ENCODE measurements at places on chromosomes 6 and 20.

DNA sequence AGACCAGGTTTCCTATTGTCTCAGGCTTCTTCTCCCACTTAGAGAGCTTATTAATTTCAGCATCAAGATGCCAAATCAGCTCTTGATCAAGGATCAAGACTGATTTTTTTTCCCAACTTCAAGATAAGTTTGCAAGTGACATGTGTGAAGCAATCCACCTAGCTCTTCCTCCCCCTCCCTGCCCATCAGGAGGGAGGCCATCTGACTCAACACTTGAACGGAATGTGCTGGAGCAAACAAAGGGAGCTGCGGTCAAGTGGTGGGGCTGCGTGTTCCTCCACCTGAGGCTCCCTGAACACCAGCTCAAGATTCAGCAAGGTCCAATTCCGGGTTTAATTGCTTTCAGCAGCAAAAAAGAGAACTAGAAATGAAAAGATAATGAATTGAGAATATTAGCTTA is 38.7 kb downstream of the TTI1 start:
- DNase-seq, result no peak

DNA sequence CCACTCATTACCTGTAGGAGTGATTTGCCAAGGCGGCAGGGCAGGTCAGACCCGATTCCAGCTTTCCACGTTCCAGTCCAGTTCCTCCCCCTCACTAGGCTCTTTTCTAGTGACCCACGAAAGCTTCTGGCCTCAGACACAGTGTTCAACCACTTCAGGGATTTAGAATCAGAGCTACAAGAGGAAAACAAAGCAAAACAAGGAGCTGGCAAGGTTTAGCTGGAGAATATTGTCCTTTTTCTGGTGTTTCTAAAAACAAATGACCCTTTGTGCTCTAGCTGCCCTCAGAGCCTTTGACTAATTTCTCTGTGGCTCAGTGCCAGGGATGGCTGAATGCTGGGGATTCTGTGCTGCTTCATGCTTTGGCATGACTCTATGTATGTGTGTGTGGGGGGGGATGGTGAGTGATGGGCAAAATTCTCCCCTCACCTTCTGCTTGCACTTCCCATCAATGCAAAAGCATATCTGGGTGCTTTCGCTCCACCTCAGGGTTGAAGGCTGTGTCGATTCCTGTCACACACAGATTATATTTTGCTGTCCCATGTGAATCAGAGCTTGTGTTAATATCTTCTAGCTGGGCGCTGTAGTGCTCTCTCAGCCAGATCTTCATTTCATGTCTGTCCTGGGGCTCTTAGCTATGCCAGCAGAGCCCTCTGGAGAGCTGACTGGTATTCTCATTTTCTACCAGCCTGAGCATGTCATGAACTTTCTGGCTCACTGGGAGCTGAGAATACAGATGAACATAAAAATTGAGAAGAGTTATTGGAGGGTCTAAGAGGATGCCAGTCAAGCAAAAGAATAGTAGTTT is 19.3 kb upstream of the NEDD9 start:
- no peak for DNase-seq

DNA sequence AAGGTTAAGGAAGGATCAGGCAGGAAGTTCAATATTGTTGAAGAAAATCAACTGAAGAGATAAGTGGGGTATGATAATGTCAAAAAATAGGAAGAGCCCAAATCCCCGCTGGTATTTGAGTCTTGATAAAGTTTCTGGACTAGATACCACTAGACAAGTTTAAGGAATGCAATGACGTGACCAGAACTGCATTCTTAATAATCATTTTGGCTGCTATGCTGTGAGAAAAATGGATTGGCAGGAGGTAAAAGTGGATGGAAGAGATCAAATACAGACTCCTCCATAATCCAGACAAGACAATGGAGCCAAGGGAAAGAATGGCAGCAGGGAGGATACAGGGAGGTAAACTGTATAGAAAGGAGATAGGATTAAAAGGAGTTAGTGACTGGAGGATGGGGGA is 128.2 kb downstream of the COL12A1 start:
- DNase-seq, result no peak

DNA sequence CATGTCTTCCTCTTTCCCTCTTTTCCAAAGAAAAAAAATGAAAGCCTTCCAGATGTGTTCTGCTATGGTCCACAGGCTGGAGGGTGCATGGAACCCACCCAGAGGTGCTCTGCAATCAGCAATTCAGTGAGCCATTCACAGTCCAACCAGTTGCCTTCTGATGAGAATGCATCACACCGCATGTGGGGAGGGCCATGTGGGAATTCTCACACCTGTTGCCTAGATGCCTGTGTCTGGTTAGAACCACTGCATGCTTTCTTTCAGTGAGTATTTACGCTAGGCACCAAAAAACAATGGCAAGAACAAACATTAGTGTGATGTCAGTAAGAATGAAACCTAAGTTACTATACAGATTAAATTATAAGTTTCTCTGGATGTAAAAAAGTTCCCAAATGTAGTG is 311.6 kb upstream of the CDYL start:
- no peak for DNase-seq

GRCh38 chr20:21125072-21125848 is 622 bp upstream of the KIZ start:
- no peak for DNase-seq

GRCh38 chr20:62304331-62305148 is 1.7 kb downstream of the ADRM1 start:
- no peak for DNase-seq

- DNase-seq, result no peak
Measured at GRCh38 chr20:36653456-36653855, 7.5 kb upstream of the SLA2 start.

- peak; percentile 47 for DNase-seq
Measured at GRCh38 chr20:2387180-2387577, 6.5 kb downstream of the TGM6 start.

GRCh38 chr6:166411271-166411670 is 28.5 kb upstream of the MPC1 start:
- DNase-seq, result no peak

DNA sequence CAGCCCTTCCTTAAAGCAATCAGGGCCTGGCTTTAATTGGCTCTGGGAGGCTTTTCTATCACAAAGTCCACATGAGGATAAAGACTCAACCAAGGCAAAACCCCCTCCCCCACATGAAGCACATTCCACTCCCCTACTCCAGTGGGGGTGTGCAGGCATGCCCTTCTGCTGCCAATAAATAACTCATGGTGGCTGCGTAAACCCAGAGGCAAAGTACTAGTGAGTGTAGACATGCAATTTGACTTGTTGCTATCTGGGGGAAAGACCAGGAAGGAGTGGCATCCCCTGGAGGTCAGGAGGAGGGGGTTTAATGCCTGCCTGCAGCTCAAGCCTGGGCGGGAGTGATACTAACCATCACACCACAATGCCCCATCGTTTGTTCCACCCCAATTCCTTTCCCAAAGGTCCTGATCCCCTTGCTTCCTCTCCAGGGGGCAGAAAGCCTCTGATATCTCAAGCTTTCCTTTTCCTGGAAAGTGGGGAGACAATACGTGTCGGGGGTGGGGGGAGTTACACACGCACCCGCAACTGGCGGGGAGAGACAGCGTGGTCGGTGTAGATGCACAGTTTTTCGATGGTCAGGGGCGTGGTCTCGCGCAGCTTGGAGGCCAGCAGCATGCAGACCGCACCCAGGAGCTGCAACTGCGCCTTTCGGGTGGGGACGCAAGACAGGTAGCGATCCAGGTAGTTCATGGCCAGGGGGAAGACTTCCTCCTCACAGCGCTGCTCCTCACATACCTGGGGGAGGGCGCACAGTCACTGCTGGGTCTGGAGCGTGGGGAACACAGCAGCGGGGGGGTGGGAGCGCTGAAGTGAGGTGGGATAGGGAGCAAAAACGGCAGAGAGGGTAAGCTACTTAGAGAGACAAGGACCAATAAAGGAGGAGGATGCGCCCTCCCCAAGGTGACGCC is 1.5 kb downstream of the CCND3 start:
- no peak for DNase-seq

DNA sequence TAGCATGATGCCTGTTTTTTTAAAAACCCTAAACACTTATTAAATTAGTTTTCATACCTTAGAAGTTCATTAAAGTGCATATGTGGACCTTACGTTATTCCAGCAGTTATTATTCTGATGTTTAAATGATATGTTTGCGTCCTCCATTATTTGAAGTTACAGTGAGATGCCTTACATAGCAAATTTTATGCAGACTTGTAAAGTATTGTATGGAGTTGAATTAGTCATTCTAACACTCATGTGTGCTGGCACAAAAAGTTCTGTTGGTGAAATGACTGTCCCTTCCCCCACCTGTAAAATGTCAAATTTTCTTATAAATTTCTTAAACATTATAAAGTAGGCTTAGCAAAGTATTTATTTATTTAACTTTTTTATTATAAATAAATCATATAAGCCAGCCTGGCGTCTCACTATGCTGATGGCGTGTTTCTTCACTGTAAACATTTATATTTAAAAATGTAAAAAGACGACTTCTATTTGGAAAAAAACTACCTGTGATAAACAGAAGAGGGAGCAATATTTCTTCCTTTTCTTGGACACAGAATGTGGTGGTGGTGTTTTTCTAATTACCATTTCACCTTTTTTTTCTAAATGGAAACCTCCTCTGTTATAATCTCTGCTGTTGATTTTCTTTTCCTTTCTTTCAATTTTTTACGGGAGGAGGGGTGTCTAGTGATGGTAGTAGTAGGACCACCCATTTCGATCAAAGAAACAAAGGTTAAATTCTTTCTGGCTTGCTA is 155.4 kb downstream of the RFPL4B start:
- no peak for DNase-seq

DNA sequence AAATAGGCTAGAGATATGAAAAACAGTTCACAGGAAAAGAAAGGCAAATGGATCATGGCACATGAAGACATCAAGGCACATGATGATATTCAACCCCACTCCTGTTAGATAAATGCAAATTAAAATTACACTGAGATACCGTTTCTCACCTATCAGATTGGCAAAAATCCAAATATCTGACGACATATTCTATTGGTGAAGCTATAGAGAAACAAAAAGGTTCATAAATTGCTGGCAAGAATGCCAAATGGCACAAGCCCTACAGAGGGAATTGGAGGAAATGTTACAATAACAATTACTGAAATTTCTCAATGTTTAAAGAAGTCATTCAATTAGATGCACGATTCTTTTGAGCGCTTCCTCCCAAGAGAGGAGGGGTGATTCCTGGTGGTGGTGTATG is 45.3 kb upstream of the DSN1 start:
- no peak for DNase-seq

DNA sequence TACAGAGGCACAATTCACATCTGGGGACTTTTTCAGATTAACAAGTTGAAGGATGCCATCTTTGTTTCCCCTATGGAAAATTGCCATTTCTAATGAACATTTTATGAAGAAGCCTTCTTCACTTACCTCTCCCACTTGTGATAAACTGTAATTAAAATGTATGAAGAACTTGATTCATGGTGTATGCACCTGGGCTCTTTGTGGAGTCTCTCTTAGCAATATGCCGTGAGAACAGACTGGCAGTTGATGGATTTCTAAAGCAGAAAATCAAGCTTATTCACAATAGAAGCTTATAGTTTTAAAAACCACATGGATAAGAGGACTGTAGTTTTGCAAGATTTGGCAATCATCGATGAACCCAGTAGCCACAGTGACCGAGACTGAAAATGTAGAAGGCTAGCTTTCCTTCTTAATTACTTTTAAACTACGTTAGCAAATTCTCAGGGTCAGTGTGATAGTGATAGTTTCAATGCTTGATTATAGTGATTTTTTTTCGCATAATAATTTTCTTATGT is 270.6 kb downstream of the PRL start:
- no peak for DNase-seq

DNA sequence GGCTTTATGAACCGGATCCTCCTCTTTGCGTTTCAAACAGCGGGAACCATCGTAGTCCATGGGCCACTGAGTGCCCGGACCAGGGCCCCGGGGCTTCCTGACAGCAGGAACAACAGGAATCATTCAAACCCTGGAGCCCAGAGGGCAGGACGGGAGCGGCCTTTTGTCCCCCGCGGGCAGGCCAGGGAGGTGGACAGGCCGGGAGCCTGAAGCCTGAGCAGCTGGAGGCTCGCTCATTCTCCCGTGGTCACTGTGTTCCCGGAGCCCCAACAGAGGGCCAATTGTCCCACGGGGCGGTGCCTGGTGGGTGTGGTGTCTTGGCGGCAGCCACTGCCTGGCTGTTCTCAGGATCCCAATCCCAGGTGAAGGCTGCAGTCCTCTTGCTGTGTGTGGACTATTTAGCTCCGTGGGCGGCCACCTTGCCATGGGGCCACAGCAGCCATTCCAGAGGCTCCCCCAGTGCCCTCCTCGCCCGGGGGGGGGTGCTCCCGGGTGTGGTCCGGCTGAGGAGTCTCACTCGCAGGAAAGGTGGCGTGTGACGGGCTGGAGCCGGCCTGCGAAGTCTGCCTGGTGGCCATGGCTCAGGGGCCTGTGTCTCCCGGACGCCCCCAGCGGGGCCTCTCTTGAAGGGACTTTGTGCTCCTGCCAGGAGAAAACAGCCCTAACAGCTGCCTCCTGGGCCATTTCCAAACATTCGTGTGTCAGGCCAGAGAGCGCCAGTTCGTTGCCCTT is 77.2 kb upstream of the BHLHE23 start:
- DNase-seq, result no peak

DNA sequence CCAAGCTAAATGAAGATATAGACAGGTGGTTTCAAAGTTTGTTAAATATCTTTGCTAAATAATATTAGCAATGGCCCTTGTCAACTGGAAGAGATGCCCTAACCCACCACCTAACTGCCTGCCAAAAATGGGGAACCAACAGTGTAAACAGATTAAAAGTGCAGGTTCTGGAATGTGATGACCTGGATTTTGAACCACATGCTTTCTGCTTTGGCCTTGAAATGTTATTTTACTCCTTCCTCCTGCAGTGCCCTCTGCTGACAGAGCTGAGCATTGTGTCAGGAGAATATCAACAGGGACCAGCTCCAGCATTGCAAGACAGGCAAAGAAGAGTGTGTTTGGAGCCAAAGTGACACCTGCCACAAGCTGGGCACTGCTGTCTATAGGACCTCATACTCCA is 226.6 kb downstream of the MYLK4 start:
- DNase-seq, result no peak

DNA sequence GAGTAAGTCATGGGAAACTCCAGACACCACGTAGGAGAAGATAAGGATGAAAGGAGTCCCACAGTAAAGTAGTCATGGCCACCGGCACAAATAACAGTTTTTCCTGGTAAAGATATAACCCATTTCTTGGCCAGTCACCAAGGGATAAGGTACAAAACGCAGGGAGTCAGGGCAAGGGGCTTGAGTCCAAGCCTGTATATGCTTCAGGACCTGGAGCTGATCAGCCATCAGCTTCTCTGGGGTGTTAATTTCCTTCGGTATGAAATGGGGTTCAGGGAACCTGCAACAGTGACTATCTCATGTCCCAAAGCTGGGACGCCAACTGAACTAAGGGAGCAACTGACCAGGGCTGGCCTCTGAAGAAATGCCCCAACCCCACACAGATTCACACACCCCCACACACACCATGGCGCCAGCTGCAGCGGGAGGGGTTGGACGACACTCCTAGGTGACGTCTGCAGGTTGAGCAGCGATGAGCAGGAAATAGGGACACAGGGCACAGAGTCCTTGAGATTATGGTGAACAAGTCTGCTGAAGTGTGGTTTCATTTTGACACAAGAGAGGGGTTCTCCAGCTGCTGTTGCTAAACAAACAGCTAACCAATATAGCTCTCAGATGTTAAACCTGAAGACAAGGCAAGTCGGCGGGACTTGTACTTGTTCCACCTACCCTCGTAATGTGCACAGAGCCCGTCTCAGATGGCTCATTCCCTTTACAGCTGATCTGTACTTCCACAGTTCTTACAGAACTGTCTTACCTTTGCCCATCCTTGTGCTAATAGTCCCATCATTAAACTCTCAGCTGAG is 7.4 kb upstream of the ADTRP start:
- no peak for DNase-seq

- no peak for DNase-seq
Measured at GRCh38 chr6:83215131-83216047, 22.2 kb downstream of the RWDD2A start.
